ENCODE measurements at places on chromosomes 3 and 15.

GRCh38 chr3:86991840-86992435 is 989 bp upstream of the VGLL3 start:
- no peak for DNase-seq

GRCh38 chr3:46130631-46131310 is 77.3 kb downstream of the CCR1 start:
- no peak for DNase-seq

DNA sequence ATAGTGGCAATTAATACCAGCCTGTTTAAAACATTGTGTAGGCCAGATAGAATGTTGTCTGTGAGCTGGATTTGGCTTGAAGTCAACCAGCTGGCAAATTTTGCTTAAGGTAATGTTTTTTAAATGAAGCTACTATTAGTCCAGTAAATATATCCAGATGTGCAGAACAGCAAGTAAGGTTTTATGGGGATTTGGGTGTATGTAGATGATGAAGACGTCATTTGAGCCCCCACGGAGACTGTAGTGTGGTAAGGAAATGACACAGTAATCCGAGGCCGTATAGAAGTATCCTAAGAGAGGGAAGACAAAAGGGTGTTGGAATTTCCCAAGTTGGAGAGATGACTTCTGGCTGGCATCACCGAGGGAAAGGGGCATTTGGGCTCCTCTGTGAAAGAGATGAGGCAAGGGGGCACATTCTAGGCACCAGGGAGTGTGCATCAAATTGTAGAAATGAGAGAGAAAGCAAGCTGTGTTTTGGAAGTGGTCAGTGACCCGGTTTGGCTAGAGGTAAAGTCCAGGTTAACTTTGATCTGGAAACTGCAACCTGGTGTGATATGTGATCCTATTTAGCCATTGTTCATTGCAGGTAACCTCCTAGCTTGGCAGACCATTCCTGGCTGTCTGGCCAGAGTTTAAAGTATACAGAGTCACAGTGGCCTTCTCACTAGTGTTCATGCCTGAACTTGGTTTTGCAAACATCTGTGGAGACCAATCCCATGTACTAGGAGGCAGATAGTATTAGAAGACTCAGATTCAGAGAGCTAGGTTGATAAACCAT is 104.2 kb downstream of the ITPR1 start:
- DNase-seq, result no peak

DNA sequence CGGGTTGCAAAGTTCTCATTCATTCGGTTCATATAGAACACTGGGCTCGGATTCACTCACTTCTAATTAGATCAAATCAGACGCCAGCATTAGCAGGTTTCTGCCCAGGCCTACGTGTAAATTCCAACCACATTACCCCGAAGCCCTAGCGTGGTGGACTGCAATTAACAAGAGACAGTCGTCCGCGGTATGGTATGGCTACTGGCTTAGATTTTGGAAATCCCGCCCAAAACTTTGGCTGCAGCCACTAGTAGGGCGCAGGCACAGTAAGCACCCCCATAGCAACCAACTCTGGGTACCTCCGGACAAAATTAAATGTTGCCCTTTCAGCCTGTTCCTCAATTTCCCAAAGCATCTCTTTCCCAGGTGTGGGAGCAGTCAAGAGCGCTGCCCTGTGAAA is 771 bp downstream of the RARRES1 start:
- DNase-seq, result no peak

DNA sequence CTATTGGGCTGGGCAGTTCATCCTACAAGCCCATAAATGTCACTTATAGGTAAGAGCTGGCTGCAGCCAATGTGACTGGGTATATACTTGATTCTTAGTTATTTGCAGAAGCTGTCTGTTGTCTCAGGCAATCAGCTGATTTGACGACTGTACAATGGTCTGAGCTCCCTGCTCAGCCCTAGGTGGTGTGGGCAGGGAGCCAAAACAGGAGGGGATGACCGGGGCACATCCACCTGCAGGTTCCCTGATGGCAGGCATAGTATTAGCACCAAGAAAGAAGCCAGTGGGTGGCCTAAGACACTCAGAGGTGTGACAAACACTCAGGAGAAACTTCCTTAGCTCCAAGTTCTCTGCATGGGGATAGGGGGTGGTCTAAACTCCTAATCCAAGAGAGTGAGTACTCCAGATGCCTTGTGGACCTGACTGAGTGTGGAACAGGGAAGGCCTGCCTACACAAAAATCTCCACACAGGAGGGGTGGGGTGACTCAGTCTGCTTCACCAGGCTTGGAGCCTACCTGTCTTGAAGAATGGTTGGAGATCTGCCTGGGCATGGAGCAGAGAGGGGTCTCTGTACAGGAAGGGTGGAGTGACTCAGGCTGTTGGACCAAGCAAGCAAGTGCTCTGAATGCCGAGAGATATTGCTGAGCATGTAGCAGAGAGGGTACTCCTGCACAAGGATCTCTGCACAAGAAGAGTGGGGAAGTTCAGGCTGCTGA is 690.4 kb upstream of the NAALADL2 start:
- DNase-seq, result no peak

- no peak for DNase-seq
Measured at GRCh38 chr3:150733373-150733935, 29.5 kb downstream of the SIAH2 start.

DNA sequence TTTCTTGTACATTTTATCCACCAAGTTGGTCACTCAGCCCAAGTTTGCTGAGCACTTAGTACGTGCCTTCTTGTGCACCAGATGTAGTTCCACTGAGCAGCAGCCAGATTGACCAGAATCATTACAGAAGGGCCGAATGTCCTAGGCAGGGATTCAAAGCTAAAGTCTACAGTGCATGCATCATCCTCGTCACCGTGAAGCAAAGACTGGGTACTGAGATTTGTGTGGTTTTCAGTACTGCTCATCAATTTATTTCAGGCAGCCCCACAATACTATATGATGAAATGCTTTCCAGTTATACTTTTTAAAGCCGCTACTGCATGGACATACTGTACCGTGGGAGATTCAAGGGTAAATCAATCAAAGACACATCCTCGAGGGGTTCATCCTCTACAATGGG is 227.0 kb downstream of the ARRDC4 start:
- DNase-seq, result no peak

DNA sequence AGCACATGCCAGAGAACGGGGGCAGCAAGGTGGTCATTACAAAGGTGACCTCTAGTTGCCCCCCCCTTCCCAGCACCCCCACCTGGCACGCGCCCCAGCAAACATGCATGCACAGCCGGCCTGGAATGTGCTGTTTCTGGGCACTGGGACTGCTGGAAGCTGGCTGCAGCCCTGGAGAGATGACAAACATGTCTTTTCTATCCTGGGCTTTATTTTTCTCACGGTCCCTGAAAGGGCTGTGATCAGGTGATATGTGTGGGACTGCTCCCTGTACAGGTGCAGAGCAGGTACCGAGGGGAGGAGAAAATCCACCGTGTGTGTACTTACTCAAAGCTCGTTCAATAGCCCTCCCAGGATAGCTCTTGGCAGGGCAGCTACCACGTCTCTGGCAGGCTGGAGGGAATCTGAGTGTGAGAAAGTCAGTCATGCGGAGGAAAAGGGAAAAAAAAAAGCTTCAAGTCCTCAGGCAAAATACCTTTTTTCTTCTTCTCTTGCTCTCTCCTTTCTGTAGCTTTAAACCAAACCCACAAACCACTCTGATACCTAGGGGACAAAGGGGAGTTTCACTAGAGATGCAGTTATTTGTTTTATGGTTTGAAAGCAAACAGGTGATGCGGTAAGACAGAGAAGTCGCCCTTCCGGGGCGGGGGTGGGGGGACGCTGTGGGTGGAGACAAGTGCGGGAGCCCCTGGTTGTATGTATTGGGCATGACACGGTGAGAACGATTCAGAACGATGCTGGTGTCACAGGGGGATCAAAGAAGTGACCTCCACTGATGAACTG is 5.0 kb upstream of the HES1 start:
- DNase-seq, result no peak

GRCh38 chr15:64430000-64430735 is 30.2 kb upstream of the ZNF609 start:
- peak; percentile 43 for DNase-seq

DNA sequence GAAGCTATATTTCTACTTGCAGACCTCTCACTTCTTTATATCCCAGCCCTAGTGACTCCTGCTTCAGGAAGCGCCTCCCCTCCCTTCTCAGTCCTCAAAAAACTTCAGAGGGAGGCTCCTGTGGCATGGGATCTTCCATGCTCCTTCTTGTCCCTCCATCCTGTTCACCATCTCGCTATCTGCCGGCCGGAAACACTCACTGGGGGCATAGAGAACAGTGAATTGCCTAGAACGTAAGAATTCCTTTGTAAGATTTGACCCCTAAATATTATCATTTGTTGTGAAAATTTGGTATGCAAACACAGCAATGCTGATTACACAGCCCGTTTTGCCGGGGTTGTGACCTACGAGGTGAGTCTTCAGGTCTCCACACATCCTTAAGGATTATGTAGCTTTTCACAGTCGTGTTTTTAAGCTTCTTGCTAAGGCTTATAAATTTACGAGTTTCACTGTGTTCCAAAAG is 218.7 kb upstream of the ATP10A start:
- no peak for DNase-seq

DNA sequence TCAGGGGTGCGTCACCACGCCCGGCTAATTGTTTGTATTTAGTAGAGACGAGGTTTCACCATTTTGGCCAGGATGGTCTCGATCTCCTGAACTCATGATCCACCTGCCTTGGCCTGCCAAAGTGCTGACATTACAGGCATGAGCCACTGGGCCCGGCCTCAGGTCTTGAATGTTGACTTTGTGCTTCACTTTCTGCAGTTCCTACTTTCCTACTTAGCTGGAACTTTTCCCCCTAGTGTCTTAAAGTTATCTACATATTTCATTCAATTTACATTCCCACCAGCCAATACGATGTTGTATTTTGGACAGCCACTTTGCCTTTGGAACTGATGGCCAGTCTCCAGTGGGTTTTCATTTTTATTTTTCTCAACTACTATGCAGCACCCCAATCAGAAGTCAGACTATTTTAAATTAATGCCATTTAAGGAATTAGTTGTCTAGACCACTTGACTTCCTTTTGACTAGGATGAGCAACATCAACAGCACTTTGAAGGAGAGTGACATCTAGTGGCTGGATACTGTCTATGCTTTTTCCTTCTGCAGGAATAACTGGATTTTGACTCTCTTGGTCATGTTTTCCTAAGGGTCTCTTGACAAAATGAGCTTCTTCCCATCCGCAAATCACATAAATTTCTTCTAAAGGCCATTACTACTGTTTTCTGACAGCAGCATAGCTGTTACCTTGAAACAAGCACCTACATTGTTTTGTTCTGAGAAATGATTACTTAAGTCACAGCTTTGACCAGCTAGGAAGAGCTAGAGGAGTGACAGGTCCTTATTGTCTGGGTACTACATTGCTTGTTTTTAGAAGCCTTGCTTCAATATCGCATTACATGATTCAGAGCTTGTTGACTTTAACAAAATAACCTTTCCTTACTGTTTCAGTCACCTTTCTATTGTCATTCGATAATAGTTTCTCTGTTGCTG is 140.2 kb downstream of the ITPR1 start:
- DNase-seq, result peak; percentile 41

All from spinal cord (tissue), 10 donors.